Activated CD4-positive, alpha-beta T cell treated with anti-CD3 and anti-CD28 coated beads, Interleukin-2, amount 10 ng/mL, durations not matched to agents 24 days and 14 days (primary cell): ENCODE measurements at places on chromosomes 16 and 17. TPM values are rescaled to one million over a fixed set of nuclear protein-coding genes. Genes with fewer than 3 reads are reported as not detected.

The CDRT15L2 gene
- not detected in 2 replicates for total RNA-seq

GRCh38 chr17:57366558-57367351 is 110.4 kb downstream of the MSI2 start:
- DNase-seq: no peak

The TBC1D28 gene
- not detected in 2 replicates for total RNA-seq

The SRCIN1 gene
- 0.21 and 0.26 TPM in 2 replicates for total RNA-seq

The TBC1D3E gene
- total RNA-seq: not detected in 2 replicates

DNA sequence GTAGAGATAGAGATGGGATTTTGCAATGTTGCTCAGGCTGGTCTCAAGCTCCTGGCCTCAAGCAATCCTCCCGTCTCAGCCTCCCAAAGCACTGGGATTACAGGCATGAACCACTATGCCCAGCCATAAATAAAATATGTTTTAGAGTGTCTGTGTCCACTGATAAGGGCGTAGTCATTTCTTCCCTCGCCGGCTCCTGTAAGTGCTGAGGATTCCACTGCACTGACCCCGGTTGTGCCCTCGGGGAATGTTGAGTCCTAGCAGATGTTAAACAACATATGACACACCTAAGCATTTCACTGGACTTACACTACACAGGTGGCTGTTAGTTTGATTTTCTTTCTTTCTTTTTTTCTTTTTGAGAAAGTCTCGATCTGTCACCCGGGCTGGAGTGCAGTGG is 5.6 kb upstream of the SHMT1 start:
- no peak for DNase-seq

The ESRP2 gene
- 0.07 and 0.09 TPM in 2 replicates for total RNA-seq

The PLCG2 gene
- total RNA-seq: 6.8 and 6.9 TPM in 2 replicates

The DNAJA3 gene
- 106 and 108 TPM in 2 replicates for total RNA-seq

GRCh38 chr16:24771132-24771778 is 41.8 kb downstream of the TNRC6A start:
- DNase-seq: no peak

- DNase-seq: no peak
Measured at GRCh38 chr17:19534562-19535149, 1.0 kb downstream of the SLC47A1 start.
